ENCODE measurements at places on chromosomes 16 and 17.

GRCh38 chr17:52336796-52337195, 178.3 kb upstream of the CA10 start:
- no peak for DNase-seq

DNA sequence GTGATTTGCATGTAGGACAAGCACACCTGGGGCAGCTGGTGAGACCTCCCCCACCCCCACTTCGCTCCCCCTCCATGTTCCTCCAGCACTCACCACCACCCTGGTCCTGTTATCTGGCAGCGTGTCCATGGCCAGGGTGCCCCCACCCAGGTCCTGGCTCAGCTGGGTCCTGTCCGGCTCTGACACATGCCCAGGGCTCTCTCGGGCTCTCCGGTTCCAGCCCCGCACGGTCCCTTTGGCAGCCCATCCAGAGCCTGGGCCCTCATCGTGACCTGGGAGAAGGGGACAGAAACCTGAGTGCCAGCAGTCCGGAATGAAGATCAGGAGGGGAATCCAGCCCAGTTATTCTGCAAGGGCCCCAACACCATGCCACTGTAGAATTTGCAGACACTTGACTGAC, 11.9 kb downstream of the PLXDC1 start:
- DNase-seq: no peak

- DNase-seq: peak; percentile 99
Measured at GRCh38 chr17:73071066-73071999, 21.2 kb downstream of the SLC39A11 start.

- no peak for DNase-seq
Measured at GRCh38 chr17:59373882-59374495, 42.5 kb downstream of the YPEL2 start.

DNA sequence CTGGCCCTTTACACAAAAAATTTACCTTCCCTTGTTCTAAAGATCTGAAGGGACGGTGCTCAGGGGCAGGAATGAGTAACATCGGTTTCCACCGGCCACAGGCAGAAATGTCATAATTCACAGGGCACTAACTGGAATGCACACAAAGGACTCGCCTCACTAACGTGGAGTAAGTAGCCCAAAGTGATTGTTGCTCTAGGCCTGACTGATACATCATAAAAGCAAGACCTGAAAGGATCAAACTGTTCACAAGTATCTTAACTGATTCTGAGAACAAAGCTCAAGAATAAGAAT, 8.9 kb upstream of the TCF25 start:
- no peak for DNase-seq

GRCh38 chr17:75367312-75367711, 38.2 kb downstream of the GRB2 start:
- DNase-seq: no peak

GRCh38 chr17:65522751-65523404, 38.6 kb downstream of the AXIN2 start:
- no peak for DNase-seq

GRCh38 chr16:12898551-12898950, 2.8 kb upstream of the SHISA9 start:
- peak; percentile 20 for DNase-seq

GRCh38 chr17:18381953-18382245, 4.3 kb downstream of the EVPLL start:
- DNase-seq: no peak

GRCh38 chr17:40026816-40027613, 11.8 kb downstream of the CSF3 start:
- peak; percentile 75 for DNase-seq

DNA sequence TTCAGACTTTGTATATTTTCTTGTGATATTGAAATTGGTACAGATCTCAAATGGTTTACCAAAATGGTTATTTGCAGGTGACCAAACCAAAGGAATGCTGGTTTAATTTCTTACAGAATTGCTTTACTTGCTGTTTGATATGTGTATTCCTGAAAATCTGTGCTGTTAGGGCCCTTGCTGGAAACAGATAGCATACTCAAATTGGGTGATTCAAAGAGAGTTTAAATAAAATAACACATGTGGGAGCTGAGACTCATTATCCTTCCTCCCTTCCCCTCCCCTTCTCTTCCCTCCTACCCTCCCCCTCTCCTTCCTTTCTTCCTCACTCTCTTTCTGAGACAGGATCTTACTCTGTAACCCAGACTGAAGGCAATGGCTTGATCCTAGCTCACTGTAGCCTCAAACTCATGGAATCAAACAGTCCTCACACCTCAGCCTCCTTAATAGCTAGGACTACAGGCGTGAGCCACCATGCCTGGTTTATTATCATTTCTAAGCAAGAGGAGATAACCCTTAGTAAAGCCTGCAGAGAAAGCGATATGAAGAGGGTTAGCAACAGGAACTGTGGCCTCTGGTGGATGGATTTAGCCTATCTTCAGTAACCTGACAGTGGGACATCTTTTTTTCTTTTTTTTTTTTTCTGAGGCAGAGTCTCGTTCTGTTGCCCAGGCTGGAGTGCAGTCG, 141.9 kb downstream of the BCAS3 start:
- no peak for DNase-seq

DNA sequence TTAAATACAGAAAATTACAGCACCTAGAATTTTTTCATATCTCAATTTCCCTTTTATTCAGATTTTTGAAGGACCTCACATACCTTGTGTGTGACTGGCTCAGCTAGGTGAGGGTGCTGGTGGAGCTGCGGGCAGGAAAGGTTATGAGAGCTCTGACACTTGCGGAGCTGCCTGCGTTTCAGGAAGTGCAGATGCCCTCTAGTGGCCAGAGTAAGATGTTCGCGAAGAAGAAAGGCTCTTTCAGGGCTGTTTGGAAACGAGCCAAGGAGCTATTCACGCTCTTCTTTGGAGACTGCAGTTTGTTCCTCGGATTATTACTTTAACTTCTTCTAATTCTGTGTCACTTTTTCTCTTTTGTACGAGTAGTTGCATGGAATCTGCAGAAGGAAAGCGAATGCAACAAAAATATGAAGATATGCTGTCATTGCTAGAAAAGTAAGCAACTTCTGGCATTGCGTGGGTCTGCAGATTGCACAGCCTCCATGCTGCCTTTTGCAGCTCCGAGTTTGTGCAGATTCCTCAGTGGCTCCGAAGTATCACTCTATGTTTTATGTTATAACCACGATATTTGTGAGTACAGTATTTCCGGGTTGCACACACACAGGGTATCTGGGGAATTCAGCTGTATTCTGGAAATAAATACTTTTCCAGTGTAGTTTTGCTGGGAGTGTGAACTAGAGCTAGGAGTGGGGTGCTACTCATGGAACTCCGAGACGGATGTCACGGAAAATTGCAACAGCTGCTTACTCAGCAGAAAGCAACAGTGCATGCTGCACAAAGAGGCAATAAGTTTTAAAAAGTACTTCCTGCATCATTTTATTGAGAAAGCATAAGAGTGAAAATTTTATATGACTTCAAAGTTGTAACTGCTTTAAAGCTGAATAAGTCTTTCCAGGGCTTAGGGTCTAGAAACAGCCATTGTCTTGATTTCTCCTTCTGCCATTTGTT, 46.3 kb downstream of the DNAH9 start:
- DNase-seq: peak; percentile 29

DNA sequence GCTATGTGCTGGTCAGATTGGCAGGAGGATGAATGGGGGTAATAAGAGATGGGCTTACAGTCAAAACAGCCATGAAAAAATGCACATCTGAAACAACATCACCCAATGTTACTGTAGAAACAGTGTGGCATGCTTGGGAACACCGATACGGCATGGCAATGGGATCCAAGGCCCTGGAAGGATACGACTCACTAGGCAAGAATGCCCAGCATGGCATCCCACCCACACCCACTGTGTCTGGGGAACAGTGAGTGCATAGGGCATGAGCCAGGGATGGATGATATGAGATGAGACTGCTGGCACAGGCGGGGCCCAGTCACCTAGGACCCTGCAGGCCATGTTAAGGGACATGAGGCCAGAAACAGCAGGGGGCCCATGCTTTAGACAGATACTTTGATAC, 11.5 kb downstream of the TRIM25 start:
- DNase-seq: no peak

GRCh38 chr16:48542020-48542473, 67.9 kb downstream of the N4BP1 start:
- DNase-seq: peak; percentile 56
